Left lung (tissue), 14 donors: ENCODE measurements at places on chromosomes 2 and 18.

DNA sequence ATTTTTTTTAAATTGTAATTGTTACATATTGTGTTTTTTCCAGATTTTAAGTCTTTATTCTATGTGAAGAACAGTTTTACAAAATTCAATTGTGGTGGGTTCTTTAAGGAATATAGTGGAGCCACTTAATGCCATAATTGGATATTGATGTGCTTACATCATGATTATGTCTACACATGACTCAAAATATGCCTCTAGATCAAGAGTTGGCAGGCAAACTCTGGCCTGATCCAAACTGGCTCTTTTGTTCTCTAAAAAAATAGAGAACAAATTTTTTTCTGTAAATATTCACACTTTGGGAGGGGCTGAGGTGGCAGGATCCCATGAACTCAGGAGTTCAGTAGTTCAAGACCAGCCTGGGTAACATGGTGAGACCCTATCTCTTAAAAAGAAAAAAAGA lies 8.3 kb downstream of the EHBP1 start:
- DNase-seq: no peak
- no peak overlapping the region for H3K4me3 ChIP-seq
- peaks cover 6% of the 10 kb centered on the region for H3K36me3 ChIP-seq
- H3K27me3 ChIP-seq: no peaks in the 10 kb centered on the region
- H3K27ac ChIP-seq: no peak overlapping the region

- H3K4me1 ChIP-seq: no peaks in the 10 kb centered on the region
- no peaks in the 10 kb centered on the region for H3K27me3 ChIP-seq
- no peaks in the 10 kb centered on the region for H3K36me3 ChIP-seq
- no peak for DNase-seq
Measured at GRCh38 chr2:60523963-60524362, 29.5 kb downstream of the BCL11A start.

- no peak overlapping the region for H3K27ac ChIP-seq
- peaks cover 5% of the 10 kb centered on the region for H3K4me1 ChIP-seq
- no peak overlapping the region for H3K4me3 ChIP-seq
- no peak for DNase-seq
Measured at GRCh38 chr2:109647636-109648035, 33.5 kb downstream of the SOWAHC start.

DNA sequence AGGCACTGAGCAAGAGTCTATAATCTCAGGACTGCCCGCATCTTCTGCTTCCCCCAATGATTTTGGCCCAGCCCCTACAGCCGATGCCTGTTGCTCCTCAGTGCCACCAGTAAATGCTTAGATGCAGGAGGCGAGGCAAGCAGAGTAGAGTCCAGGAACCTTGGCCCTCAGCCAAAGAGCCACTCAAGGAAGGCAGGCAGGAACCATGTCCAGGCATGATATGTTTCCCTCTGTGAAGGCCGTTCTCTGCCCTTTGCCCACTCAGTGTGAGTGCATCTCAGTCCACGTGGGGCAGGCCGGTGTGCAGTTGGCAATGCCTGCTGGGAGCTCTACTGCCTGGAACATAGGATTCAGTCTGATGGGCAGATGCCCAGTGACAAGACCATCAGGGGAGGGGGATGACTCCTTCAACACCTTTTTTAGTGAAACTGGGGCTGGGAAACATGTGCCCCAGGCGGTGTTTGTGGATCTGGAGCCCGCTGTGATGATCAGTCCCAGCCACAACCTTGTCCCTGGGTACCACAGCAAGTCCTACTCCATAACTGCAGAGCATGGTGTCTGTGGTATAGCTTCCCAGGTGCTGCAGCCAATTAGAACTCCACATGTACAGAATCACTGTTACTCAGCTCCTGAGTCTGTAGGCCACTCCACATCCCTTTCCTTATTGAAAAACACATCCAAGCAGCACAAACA lies 9.7 kb upstream of the DNAJB2 start:
- H3K27ac ChIP-seq: no peak overlapping the region
- H3K27me3 ChIP-seq: no peaks in the 10 kb centered on the region
- DNase-seq: no peak
- no peaks in the 10 kb centered on the region for H3K36me3 ChIP-seq
- no peaks in the 10 kb centered on the region for H3K4me1 ChIP-seq
- H3K4me3 ChIP-seq: no peak overlapping the region

- H3K4me3 ChIP-seq: no peak overlapping the region
- no peak for DNase-seq
- no peak overlapping the region for H3K27ac ChIP-seq
- H3K36me3 ChIP-seq: no peaks in the 10 kb centered on the region
- H3K27me3 ChIP-seq: no peaks in the 10 kb centered on the region
- peaks cover 26% of the 10 kb centered on the region for H3K4me1 ChIP-seq
Measured at GRCh38 chr2:112251271-112251670, 3.6 kb downstream of the ZC3H8 start.

GRCh38 chr18:75309564-75309963 lies 99.0 kb downstream of the TSHZ1 start:
- H3K27me3 ChIP-seq: no peaks in the 10 kb centered on the region
- no peak for DNase-seq
- no peaks in the 10 kb centered on the region for H3K36me3 ChIP-seq
- H3K27ac ChIP-seq: no peak overlapping the region
